ENCODE measurements at places on chromosomes 7 and 10.

DNA sequence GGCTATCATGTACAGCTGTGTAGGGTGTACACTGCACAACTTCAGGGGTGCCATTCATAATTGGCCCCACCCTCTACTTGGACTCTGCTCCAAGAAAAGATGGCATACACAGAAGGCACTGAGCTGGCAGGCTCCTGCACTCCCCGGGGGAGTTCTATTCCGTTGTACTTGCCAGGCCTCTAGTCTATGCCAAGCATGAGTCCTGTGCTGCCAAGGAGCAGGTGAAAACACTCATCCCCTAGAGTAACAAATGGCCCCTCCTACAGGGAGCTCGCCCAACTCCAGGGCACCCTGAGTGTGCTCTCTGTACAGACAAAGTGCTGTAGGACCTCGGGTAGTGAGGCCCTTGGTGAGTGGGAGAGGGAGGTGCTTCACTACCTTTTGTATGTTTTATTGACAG lies 127.2 kb downstream of the SLIT1 start:
- no peak for DNase-seq

DNA sequence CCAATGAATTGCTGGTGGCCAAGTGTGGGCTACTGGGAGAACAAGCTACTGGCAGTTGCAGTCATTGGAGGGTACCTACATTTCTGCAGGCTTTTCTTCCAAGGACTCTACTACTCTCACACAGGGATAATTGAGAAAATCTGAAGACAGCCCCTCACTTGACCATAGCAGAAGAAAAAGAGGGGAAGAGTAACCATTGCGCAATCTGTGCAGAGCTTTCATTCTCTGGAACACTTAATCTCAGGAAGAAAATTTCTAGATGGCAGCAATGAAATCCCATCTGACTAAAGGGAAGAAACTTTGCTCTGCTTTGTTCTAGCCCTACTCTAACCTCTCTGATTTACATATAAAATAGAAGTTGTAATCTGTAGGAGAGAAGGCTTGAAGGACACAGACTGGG lies 1239.6 kb upstream of the SORCS1 start:
- DNase-seq = no peak

- no peak for DNase-seq
Measured at GRCh38 chr10:86594535-86594934, 59.8 kb upstream of the OPN4 start.

DNA sequence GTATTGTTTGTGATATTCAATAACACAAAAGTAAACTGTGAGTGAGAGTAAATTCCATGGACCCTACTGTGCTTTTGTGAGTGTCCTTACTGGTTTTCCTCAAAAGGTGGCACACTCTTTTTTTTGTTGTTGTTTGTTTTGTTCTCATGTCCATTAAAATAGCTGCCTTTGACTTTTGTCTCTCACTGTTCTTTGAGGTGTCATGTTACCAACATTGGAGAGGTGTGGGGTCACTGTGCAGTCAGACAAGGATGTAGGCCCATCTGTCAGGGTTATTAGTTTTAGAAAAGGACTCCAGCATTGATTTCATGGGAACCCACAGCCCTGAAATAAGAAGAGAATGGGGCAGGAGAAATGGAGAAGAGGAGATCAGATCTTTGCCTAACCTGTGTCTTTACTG lies 383.1 kb downstream of the SORCS3 start:
- DNase-seq = no peak

DNA sequence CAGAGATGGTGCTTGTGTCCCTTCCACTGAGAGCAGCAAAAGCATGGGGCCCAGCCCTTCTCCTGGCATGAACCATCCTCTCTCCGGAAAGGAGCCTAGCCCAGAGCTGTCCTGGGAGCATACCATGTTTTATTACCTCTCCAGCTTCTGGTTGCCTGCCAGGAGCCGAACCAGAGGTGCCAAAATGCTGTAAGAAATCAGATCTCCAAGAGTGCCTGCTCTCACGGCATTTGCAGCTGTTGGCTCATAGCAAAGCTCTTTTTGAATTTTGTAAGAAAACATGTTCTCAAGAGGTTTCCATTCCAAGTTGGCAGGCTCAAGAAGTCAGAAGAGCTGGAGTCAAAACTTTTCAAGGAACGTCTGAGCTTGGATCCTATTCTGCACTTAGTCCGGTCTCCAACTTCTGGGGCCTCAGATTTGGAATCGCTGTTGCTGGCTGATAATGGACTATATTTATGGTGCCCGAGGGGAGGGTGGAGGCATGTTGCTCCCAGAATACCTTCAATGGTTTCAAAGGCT lies 211.7 kb upstream of the MKI67 start:
- DNase-seq = no peak

DNA sequence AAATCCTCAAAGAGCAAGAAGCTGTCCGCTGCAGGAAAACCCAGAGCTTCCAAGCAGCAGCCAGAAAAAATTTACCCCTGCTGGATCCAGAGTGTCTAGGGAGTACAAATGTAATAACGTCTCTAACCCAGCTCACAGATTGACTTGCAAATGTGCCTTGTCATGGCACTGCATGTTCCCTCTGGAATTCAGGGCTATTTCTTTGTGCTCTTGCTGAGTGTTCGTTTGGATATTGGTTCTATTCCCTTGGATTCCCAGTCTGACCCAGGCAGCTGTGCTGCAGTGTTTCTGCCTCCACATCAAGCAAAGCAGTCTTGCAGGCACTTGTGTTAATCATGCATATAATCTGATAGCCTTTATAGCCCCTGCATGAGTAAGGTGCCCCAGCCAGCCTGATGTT lies 209.9 kb upstream of the GHITM start:
- no peak for DNase-seq

GRCh38 chr7:36208997-36209813 lies 56.2 kb downstream of the EEPD1 start:
- no peak for DNase-seq

DNA sequence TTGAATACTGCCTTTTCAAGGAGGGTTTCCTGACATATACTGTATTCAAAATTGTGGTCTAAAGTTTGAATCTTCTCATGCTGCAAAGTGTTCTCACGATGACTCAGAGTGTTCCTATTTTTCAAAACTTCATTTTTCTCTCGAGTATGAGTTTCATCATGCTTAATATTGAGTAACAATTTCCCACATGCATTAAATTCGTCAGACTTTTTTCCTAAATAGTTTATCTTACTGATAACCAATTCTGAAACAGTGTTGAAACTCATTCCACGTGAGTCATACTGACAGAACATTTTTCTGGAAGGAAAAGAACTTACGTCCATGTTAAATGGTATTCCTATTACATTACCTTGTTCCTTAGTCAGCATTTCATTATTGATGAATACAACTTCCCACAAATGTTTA lies 44.1 kb downstream of the ZNF33B start:
- no peak for DNase-seq

- no peak for DNase-seq
Measured at GRCh38 chr10:125123476-125124114, 36.8 kb downstream of the CTBP2 start.

GRCh38 chr10:92727550-92727949 lies 37.8 kb downstream of the HHEX start:
- no peak for DNase-seq

GRCh38 chr7:149622444-149623210 lies 125.0 kb upstream of the ZNF746 start:
- DNase-seq = no peak

DNA sequence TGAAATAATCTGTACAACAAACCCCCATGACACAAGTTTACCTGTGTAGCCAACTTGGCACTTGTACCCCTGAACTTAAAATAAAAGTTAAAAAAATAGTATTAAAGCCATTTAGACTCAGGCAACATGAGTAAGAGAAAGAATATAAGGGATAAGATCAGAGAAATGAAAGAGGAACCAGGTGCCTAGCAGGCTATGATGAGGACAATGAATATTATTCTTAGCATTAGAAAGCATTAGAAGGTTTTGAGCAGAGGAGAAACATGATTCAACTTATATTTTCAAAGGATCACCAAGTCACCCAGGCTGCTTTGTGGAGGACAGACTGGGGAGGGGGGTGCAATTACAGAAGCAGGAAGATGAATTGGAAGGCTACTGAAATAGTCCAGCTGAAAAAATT lies 48.1 kb upstream of the TES start:
- no peak for DNase-seq

- DNase-seq = no peak
Measured at GRCh38 chr10:120643351-120643750, 186.3 kb downstream of the PLPP4 start.

DNA sequence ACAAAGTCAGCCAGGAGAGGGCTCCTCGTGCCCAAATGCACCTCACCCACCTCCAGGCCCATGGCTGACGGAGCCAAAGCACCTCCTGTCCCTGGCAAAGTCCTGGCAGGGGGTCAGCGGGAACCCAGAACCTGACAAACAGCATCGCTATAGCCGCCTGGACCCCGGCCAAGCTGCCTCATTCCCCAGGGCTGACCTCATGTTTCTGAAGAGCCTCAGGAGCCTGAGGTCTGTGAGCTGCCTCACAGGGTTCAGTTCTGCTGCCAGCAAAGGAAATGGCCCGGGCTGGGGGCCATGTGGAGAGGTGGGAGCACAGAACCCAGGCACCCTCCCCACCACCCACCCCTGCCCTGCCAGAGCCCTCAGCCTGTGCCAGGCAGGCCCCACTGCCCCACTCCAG lies 4.2 kb upstream of the NANOS1 start:
- DNase-seq = no peak

Data from stimulated activated CD4-positive, alpha-beta T cell treated with anti-CD3 and anti-CD28 coated beads, Interleukin-4, amount 100 ng/mL, for 24 hours (primary cell).